ENCODE measurements at places on chromosomes 2 and 18.

DNA sequence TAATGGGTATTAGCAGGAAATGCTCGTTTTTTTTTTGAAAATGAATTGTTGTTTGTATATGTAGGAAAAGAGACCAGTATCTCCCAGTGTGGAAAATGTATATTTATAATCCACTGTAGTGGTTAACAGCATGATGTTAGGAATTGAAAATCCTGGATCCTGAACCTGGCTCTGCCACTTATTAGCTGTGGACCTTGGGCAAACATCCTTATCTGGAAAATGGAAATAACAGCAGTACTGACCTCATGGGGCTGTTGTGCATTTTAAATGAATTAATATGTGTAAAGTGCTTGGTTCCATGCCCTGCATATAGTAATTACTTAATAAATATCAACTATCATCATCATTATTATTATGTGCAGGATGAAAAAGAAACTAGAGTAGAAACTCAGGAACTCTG lies 251.3 kb downstream of the CDCA7 start:
- no peak for DNase-seq

GRCh38 chr2:197453914-197454398 lies 604 bp downstream of the COQ10B start:
- DNase-seq, result no peak

DNA sequence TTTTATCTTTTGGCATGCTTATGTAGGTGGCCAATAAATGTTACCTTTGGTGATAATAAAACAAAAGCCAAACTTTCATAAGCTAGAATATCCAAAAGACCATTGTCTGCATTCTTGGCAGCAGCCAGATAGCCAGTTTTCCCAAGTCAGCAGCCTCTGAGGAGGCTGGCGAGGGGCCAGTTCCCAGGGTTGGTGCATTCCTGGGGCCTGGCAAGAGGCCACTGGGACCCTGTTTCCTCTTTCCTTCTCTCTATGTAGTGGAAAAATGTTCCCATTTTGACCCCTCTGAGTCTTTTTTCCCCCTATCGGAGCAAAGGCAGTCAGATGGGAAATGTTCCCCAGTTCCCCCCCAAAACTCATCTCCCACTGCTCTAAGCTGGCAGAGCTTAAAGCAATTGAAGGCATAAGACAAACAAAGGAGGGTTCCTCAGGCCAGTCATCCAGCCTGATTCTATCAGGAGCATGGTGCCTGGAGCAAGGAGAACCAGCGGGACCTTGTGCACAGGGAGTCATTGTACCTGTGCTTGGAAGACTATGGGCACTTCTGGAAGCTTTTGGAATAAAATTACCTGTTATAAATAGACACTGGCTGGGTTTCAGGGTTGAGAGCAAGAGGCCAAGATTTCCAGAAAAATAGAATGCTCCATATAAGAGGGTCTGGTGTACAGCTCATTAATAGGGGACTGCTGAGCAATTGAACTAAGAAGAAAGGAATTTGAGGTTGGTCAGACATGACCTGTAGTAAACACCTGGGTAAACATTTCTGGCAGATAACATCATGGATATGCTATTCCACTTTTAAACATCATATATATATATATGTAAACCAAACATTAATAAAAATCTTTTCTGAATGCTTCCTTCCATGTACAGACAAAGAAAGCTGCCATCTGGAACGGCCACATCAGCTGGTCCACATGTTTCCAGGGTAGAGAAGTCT lies 63.4 kb downstream of the NCKAP5 start:
- DNase-seq, result no peak

DNA sequence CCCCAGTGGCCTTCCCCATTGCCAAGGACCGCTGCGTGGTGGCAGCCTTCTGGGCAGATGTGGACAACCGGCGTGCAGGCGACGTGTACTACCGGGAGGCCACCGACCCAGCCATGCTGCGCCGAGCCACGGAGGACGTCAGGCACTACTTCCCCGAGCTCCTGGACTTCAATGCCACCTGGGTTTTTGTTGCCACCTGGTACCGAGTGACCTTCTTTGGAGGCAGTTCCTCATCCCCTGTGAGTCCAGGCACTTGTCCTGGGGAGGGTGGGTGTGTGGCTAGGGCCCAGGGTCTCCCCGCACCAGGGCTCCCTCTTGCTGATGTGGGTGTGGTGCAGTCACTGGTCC lies 31.9 kb downstream of the SNED1 start:
- no peak for DNase-seq

GRCh38 chr2:230583581-230583980 lies 129.1 kb upstream of the CAB39 start:
- DNase-seq, result no peak

- no peak for DNase-seq
Observed at GRCh38 chr2:58893656-58894351, 652.7 kb upstream of the FANCL start.

- no peak for DNase-seq
Observed at GRCh38 chr2:99845296-99845695, 297.1 kb downstream of the AFF3 start.

- DNase-seq, result no peak
Observed at GRCh38 chr2:22215517-22215916, 1091.7 kb downstream of the TDRD15 start.
